HFF-Myc (cell line): ENCODE measurements at places on chromosomes 11 and 22.

GRCh38 chr11:28966951-28967350, 858.8 kb downstream of the METTL15 start:
- no peak for DNase-seq

- DNase-seq: no peak
Measured at GRCh38 chr11:124623861-124624525, 1.3 kb downstream of the TBRG1 start.

DNA sequence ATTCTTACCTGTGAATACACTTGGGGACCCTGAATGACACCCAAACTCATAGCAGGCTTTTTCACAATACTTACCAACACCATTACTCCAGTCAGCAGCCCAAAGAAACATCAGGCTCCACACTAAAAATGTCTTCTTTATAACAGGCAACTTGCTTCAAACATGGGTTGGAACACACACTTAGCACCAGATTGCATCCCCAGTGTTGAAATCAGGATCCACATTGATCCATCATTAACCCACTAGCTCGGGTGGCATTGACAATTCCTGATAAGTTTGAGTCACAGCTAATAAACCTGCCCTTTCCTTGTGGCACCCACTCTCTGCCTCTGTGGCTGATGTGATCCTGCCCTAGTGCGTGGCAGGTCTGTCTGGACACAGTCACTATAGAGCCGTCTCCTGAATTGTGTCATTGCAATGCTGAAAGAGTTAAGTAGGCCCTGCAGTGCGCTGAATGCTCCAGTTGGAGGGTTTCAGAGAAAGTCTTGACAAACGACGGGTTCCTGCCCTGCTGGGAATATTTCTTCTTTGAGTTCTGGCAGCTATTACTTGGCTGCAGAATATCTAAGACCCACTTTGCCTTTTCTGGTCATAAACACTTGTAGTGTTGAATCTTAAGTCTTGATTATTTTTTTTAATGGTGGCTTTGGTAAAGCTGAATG, 19.6 kb upstream of the C11orf96 start:
- DNase-seq: no peak

GRCh38 chr11:105230586-105230985, 91.0 kb upstream of the CARD18 start:
- DNase-seq: no peak

DNA sequence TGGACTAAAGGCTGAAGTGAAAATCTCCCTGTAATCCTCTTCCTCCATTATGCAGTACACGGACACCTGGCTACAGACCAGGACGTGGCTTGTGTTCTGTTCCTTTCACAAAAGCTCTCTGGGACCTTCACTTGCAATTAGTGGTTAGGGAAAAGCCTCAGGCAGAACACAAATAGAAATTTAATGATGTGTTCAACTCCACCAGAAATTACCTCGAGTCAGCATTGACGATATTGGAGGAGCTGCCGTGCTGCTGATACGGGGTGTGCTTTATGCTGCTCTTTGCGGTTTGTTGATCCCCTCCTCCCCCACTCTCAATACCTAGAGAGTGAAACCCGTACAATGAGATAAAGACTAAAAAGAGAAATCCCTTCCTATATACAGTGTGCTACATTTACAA, 48.9 kb downstream of the POLD3 start:
- DNase-seq: no peak

DNA sequence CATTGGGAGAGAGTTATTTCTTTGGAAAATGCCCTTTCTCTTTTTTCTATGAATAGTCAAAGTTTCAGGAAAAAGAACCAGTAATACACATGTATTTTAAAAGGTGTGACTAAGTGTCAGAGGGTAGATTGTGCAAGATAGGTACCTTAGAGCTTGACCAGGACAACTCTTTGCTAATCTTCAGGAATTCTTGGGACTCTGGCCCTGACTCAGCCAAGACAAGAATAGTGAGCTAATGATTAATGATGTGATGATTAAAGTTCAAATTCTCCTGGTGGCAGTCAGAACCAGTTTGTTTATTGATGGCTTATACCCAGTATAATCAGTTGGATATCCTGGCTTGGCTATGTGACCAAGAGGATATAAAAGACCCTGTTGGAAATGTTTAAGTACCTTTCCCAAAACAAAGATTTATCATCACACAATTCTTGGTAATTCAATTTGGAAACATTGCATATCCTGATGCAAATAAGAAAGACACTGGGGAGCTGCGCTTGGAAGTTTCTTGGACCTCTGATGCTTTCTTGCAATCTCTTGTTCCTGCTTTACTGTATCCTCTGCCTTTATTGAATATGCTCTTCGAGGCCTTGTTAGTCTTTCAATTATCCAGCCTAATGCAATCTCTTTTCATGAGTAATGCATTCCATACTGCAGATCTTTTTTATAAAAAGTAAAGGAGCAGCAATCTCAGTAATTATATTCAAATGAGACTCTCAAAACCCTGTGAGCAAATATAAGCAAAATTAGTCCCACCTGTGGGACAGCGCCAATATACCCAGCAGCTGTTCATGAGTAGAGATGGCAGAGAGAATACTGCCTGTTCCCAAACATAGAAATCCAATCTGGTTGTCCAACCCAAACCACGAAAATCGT, 48.0 kb upstream of the CEP126 start:
- no peak for DNase-seq

GRCh38 chr22:27139935-27140511, 482.6 kb downstream of the MIAT start:
- DNase-seq: peak; percentile 61

DNA sequence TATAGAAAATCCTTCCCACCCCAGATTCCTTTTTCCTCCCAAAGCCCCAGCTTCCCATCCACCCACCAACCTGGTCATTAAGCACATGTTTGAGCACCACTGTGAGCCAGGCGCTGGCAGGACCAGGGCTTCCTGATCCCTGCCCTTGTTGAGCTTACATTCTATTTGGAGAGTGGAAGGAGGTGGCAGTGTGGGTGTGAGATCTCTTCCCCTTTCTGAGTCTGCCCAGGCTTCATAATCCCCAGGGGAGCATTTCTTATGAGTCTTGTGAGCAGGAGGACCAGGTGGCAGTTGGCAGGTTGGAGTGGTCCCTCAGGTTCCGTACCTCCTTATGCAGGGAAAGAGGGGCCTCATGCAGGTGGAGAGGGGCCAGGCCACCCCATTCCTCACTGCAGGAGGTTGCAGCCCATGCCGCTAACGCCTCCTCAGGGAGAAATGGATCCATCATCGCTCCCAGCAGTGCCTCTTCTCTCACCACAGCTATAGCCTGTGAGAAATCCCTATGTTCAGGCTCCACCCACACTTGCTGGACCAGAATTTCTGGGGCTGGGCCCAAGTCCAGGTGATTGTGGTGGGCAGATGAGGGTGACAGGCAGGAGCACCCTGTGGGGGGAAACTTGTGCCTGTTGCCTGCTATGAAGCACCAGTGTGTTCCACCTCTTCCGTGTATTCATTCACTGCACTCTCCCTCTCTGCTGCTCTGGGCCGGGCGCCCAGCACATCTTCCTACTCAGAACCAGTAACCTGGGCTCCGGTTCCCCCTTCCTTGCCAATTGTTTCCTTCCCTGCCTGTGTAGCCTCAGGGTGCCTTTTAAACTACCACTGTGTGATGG, 23.5 kb downstream of the UBE2L3 start:
- DNase-seq: no peak

GRCh38 chr11:11244470-11245080, 108.5 kb downstream of the CSNK2A3 start:
- DNase-seq: no peak

DNA sequence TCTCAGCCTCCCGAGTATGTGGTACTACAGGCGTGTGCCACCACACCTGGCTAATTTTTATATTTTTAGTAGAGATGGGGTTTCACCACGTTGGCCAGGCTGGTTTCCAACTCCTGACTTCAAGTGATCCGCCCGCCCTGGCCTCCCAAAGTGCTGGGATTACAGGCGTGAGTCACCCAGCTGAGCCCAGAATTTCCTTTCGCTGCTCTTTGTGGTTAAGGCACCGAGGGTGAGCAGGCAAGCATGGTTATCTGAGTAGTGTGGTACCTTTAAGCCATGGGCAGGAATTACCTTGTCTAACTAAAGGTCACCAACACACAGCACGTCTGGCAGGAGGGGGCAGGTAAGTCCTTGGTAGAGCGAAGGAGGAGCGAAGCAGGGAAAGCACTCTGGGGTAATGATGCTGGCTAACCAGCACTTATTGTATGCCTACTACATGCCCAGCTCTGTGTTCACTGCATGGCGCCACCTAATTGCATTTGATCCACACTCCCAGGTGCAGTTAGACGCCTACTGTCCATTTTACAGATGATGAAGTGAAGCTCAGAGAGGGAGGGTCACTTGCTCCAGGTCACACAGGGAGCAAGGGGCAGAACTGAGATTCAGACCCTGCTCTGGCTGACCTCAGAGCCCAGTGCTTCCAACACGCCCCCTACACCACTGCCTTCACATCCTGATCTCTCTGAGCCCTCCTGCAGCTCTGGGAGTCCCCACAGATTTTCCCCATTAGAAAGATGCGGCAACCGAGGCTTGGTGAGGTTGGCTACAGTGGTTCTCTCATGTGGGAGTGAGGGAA, 45.7 kb downstream of the TRIOBP start:
- no peak for DNase-seq

GRCh38 chr22:17950651-17951214, 73.6 kb downstream of the MICAL3 start:
- DNase-seq: no peak

DNA sequence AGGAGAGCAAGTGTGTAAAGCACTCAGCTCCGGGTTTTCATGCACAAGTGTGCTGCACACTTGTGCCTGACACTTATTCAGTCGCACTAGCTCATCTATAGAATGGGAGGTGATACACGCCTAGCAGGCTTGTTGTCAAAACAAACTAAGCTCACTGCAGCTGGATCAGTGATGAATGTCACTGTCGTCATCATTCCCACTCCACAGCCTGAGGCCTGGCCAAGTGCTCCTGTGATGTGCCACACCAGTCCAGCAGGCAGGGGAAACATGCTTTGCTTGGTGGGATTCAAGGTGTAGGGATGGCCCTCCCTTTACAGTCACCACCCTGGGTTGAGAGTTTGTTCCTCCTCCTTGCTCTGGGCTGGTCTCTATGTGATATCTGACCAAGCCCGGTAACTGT, 6.8 kb downstream of the MPST start:
- DNase-seq: no peak

- DNase-seq: no peak
Measured at GRCh38 chr11:102436976-102437375, 15.6 kb downstream of the TMEM123 start.

GRCh38 chr11:121328176-121328966, 35.8 kb downstream of the SC5D start:
- DNase-seq: no peak

DNA sequence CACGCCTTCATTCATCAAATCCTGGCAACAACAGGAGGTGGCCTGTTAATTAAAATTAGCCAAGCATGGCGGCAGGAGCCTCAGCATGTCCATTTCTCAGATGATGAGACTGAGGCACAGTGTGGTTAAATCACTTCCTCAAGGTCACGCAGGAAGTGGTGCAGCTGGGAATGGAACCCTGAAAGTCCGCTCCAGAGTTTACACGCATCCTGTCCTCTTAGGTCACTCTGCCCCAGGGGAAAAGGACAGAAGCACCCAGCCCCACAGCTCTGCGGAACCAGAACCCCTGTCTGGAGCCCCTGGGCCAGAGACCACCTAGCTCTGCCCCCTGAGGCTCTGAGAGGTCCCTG, 19.6 kb downstream of the RPL3 start:
- no peak for DNase-seq

DNA sequence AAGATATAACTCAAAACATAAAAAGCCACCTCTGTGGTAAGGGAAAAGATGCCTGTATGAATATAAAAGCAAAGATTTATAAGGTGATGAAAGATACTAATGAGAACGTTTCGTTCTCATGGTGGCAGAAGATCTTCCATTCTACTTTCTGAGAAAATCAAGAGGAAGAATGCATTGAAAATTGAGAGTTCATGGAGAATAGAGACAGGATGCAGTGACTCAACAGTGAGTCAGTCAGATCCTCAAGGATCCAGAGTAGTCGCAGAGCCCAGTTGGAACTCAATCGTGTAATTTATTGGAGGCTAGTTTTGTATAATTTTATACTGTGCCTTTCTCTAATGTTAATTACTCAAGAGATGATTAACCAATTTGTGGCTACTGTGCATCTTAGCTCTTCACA, 73.3 kb downstream of the ENTHD1 start:
- peak; percentile 48 for DNase-seq

DNA sequence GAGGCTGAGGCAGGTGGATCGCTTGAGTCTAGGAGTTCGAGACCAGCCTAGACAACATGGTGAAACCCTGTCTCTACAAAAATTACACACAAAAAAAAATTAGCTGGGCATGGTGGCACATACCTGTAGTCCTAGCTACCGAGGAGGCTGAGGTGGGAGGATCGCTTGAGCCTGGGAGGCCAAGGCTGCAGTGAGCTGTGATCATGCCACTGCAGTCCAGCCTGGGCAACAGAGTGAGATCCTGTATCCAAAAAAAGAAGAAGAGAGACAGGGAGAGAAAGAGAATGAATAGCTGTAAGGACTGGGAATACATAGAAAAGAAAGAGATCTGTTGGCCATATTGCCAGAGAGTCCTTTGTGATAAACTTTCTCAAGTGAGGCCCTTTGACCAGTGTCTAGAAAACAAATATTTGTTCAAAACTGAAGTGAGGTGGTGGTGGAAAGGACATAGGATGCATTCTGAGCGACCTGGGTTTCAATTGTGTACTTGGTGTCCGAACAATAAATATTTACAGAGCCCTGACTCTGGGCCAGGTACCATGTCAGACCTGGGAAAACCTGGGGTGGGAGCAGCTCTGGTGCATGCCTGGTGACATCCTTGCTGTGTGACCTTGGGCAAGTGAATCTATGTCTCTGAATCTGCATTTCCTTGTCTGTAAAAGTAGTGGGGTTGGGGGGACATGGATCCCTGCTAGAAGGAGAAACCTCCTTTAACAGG, 89.6 kb upstream of the CRYBB3 start:
- DNase-seq: no peak

- DNase-seq: no peak
Measured at GRCh38 chr11:71240061-71240690, 12.2 kb downstream of the SHANK2 start.

- DNase-seq: no peak
Measured at GRCh38 chr11:115642660-115643059, 138.4 kb upstream of the CADM1 start.

GRCh38 chr11:35404388-35404775, 15.0 kb downstream of the SLC1A2 start:
- peak; percentile 31 for DNase-seq

DNA sequence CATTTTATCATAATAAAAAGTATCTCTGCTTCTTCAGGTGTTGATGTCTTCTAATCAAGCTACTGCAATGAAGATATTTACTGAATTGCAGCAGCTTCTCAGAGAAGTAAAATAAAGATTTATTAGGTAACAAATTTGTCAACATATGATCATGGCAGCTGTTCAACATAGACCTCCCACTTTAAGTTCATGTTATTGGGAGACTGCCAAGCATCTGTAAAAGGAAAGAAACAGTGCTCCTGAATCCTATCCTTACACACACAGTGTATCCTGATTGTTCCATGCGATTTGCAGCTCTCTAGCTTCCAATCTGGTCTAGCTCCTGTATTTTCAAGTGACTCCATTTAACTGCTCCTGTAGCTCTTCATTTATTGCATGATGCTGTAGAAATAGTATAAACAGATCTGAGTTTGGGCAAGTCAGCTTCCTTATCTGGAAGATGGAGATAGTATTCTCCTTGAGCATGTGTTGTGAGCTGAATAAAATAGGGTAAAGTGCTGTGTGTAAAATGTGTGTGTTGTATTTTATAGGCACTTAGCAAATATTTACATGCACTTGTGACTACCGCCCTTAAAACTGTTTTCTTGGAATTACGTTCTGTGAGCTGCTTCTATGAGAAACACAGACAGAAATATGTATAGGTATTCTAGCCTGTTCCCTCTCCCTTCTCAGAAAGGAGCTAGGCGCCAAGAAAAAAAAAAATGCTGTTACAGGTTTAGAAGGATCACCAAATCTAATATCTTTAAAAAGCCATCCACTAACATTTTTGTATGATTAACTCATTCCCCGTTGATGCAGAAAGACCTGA, 290.6 kb downstream of the JRKL start:
- DNase-seq: no peak
